ENCODE measurements at places on chromosomes 3 and 15.

DNA sequence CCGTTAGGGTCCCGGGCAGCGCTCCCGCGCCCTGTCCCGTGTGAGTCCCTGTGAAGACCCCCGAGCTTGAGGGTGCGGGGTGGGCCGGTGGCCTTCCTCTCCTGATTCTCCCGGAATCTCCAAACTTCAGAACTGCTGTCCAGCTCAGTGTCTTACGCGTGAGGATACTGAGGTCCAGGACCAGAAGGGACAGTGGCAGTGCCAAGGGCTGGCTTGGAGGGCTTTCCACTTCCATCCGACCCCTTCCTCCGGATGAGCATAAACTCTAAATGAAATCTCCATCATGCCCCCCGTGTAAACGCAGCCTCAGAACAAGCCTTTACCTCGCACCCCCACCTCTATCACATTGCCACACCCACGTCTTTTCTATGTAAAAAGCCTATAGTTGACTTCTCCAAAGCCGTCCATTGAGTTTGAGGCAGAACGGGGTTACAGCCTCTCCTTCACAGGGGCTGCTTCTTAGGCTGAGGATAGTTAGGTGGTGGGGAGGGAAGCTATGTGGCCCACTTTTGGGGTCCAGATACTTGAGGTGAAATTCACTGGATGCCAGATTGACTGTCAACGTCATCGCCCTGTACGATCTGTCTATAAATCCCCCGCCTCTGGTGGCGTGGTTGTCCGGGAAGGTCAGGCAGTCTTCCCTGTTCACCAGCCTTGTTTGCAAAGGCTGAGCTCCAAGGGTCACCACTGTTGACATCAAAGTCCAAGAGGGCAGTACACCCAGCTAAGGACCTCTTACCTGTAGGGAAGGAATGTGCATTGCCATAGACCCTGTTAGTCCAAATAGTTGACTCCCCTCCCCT is 1.1 kb downstream of the EDEM1 start:
- DNase-seq = peak; percentile 41

DNA sequence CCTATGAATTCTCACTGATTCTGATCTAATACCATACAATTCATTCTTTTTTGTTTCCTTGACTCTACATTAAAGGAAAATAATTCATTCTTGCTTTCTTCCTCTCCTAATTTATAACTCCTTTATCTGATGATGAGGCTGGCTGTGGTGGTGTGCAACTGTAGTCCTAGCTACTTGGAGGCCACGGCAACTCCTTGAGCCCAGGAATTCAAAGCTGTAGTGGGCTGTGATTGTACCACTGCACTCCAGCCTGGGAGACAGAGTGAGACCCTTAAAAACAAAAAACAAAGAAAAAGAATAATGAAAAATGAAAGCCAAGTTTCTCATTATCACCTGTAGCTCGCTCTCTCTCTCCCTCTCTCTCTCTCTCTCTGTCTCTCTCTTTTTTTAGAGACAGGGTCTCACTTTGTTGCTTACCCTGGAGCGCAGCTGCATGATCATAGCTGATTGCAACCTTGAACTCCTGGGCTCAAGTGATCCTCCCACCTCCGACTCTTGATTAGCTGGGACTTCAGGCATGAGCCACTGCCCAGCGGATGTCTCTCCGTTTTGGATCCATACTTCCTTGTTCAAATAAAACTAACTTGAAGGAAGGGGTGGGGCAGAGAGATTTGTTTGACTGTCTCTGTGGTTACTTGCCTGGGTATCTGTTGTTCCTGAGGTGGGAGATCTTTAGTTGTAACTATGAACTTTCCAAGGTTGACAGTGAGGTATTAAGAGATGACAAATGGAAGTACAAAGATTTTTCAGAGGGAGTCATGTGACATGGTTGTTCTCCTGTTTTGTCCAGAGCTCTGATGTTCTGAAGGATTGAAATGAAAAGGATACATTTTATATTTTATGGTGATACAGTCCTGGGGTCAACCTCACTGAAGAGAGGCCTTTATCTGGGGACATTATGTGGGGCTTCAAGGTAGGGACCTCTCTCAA is 46.9 kb downstream of the STARD9 start:
- no peak for DNase-seq

GRCh38 chr3:43418601-43419272 is 132.4 kb downstream of the SNRK start:
- DNase-seq = peak; percentile 39

- peak; percentile 31 for DNase-seq
These were observed 8.2 kb downstream of the DIPK2A start for GRCh38 chr3:143979813-143980212.

DNA sequence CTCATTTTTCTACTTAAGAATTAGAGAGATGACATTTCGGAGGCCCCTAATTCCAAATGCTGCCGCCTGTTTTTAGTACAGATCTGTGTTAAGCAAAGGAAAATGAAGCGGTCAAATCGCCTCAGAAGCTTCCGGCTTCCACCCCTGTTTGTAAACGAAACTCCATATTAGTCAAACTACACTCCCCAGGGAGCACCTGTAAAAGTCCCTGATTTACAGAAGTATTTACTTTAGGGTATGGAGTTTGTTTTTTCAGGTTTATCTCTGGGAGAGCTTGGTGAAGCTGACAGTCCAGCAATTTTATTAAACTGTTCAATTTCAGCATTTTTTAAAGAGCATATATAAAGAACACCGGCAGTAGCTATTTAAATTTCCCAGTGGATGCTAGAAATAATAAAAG is 319.8 kb downstream of the FHIT start:
- no peak for DNase-seq

DNA sequence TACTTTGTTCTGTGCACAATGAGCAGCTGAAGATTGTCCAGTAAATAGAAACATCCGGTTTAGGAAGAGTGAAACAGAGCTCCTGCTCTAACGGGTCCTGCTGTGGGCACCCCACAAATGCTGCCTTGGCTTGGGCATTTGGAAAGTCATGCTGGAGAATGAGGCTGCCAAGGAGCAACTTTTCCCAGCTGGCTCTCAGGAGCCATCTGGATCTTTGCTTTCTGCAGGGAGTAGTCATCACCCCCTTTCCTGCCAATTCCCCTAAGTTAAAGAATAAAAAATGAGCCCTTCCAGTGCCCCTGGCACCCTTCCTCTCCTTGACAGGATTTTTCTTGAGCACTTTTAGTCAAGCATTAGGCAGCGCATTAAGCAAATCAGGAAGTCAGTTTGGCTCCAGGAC is 90.0 kb downstream of the FAM43A start:
- no peak for DNase-seq

DNA sequence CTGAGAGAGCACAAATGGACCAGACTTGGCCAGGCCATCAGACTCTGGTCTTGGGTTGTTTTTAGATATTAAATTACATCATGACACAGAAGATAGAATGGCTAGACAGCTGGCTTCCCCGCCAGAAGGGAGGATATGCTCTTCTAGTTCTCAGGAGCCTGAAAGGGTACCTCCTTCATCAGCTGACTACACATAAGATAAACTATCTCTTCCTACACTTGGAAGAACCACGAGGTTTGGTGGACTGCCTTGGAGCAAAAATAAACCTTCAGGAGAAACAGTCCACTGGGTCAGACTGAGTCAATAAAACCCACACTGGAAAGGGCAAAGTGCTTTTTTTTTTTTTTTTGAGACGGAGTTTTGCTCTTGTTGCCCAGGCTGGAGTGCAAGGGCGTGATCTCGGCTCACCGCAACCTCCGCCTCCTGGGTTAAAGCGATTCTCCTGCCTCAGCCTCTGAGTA is 26.3 kb upstream of the DYNC1LI1 start:
- peak; percentile 31 for DNase-seq

DNA sequence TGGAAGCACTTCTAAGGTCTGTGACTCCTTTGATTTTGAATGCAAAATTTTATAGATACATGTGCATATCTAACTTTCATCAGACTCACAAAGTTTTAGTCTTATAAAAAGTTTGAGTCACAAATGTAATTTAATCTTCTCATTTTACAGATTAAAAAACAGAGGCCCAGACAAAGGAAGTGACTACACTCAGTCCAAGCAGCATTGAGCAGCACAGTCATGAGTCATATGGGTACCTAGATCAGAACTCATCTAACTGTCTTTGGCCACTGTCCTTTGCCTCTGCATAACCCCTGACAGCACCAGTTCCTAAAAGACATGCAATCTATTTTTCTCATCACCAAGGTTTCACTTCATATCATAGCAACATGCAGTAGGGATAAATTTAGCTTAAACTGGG is 210.7 kb upstream of the KCNH8 start:
- DNase-seq = no peak

GRCh38 chr3:187839422-187839821 is 94.2 kb upstream of the BCL6 start:
- no peak for DNase-seq

DNA sequence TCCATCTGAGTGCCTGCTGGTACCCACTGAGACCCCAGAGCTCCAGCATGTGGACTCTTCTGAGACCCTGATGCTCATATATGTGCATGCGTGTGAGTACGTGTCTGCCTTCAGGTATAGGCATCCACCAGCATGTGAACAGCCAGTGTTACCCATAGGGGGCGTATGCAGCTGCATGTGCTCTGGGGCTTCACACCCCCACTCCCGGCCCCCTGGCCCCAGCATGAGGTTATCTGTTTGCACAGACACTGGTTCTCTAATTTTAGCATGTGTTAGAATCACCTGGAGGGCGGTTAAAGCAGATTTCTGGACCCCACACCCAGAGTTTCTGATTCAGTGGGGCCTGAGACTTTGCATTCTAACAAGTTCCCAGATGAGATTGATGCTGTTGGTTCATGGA is 824 bp upstream of the CILP start:
- DNase-seq = no peak

DNA sequence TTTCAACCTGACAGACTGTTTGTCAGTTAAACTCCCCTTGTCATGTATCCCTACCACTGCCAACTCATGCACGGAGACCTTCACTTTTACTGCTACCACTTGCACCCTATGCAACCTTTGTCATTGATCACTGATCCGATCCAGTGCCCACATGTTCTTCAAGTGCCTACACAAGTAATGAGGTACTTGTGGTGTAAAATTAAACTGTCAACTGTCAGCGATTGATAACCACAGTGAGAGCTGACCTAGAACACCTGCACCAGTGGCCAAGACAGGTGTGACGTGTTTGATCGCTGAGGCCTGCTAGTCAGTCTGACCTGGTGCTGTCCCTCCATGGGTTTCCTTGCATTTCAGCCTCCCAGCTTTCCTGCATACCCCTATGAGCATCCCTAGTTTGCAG is 55.6 kb downstream of the MECOM start:
- no peak for DNase-seq

DNA sequence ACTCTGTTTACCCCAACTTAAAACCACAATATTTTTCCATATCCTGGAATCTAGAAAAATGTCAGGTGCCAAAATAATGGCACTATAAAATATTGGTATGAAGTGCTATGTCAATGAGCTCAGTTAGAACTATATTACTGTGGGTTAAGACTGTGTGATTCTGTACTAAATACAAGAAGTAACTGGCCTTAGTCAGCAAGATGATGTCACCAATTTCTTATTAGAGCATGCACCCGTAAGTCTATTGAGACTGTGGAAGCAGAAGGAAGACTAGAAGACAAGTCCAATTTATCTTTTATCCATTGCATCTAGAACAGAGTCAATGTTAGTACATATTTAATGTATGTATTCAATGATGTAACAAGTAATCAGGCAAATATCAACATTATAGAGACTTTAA is 25.0 kb downstream of the LRRC58 start:
- peak; percentile 16 for DNase-seq

GRCh38 chr3:147391781-147392624 is 14.3 kb downstream of the ZIC4 start:
- DNase-seq = peak; percentile 85

- DNase-seq = no peak
These were observed 1.7 kb upstream of the HHATL start for GRCh38 chr3:42704136-42704841.

DNA sequence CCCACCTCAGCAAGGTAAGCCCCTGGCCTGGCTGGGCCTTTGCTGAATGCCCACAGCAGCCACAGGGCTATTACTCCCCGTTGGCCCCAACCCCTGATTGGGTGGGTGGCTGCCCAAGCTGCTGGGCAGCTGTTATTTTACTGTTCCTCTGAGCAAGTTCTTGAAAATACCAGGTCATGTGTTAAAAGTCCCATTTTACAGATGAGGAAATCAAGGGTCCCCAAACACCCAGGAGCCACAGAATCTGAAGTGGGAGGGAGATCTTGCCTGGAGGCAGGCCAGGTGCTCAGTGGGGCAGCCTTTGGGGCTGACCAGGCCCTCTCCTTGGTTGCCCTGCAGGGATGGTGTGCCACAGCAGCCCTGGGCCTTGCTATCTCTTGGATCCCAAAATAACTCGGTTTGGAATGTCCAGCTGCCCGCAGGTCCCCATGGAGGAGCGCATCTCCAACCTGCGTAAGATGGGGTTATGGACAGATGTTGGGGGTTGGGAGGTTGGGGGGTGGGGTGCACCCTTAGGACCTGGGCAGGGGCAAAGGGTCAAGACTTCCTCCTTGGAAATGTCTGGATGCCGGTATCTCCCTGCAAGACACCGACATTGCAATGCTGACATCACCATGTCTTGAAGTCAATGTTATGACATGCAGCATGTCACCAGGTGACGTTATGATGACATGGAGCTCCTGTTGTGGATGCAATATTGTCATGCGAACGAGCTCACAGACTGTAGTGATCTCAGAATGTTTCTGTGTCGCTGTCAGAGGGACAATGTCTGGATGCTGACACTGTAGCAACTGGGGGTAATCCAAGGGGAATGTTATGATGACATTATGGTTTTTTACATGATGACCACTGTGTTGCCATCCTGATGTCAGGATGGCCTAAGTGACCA is 13.3 kb upstream of the CSPG4 start:
- peak; percentile 16 for DNase-seq

DNA sequence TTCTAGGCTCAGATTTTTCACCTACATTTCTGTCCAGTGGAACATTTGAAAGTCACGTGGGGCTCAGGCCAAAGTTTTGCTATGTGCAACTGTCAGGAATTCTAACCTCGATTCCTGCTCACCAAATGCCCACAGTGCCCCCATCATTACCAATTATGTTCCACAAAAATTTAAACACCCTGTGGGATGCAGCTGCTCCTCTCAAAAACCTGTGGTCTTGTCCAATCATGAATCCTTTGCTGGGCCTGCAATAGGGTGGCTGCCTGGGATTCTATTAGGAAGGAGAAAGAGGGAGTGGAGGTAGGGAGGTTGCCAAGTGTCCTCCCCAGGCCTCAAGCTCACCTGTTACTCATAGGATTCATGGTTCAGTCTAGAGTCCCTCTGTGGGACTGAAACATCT is 68.1 kb downstream of the RHCG start:
- no peak for DNase-seq

DNA sequence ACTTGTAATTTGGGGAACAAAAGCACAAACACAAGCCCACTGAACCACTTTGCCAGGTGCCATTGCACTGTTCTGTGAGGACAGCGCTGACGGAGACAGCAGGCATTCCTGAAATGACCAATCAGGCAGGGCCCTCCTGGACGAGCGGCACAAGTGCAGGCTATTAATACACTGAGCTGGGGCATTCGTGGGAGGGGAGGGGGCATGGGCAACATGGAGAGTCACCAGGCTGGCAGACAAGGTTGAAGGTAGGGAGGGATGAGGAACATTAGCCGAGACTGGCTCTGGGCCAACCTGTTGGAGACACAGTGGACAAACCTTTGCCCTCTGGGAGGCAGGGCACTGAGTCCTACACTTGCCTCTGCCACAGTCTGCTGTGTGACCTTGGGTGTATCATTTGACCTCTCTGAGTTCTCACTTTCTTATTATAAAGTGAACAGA is 45.6 kb downstream of the NOX5 start:
- DNase-seq = peak; percentile 73
